ENCODE measurements at places on chromosomes 12 and 14.

GRCh38 chr12:106255493-106255892 lies 7.7 kb upstream of the CKAP4 start:
- DNase-seq: no peak

DNA sequence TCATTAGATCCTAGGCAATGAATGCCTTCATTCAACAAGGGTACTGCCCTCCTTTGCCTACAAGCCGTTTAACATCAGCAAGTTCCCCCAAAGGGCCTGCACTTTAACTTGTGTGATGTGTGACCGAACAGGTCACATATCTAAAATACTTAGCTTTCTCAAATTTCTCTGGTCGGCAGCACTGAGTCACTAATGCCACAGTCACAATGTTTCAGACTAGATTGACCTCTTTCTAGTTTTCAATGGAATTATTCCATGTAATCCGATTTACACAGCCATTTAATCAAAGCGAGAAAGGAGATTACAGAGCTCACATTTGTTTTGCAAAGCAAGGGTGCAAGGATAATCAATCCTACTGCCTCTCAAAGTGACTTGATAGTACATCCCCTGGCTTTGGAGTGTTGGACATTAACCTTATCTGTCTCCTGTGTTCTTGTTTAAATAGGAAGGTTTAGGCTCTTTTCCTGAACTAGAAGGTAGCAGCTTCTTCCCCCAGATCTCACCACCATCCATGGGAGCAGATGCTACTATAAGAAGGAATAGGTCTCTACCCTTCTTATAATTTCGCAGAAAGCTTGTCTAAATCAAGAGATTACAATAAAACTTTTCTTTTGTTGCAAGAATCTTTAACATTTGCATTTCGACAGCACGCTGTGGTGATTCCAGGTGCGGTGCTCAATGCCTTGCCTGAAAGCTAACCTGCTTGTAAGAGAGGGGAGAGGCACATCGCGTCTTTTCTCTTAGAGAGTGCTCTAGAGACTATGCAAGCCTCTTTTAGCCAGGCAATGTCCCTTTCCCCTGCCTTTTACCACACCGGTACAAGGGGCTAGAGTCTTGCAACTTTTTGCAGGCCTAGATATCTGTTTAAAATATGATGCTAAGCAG lies 1.8 kb downstream of the KITLG start:
- no peak for DNase-seq

DNA sequence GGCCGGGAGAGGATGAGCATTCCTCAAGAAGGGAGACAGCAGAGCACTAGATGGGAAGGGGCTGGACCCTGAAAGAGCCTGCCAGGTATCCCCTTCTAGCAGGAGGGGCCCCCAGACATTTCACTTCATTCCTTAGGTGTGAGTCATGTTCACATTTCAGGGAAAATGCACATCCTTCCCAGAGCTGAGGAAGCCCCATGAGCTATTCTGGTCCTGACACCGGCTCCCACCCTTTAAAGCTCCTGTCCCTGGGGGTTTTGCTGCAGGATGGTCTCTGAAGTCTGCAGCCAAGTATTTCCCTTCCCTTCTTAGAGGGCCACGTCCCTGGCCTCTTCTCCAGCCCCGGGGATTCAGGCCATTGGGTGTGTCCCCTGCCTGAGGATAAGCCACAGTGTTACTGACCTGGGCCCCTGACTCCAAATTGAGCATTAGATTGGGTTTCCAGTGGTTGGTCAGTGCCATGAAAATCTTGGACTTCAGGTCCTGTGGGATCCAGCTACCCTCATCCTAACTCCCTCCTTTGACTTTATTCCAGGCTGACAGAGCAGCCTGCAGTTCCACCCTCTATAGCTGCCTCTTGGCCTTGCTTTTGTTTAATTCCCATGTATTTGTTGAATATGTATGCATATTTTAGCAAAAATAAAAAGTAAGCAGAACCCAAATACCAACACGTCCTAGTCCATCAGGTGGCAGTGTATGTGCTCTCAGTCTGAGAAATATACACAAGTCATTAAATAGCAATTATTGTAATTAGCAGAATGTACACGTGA lies 267.1 kb downstream of the CACNA1C start:
- peak; percentile 46 for DNase-seq

DNA sequence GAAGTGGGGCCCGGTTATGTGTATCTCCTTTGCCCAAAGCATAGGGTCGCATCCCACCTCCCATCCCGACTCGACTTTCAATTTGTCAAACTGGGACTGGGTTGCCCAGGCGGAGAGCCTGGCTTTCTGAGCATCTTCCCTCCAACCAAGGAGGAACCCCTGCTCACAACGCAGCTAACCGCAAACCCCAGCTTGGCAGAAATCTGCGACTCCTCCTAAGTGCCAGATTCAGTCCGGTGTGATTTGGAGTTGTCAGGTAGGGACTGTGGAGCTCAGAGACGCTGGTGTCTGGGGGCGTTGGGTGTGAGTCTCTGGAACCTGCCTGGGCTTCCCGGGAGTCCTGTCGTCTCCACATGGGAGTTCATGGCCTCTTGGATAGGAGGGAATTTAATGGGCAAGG lies 1126.7 kb downstream of the AACS start:
- no peak for DNase-seq

DNA sequence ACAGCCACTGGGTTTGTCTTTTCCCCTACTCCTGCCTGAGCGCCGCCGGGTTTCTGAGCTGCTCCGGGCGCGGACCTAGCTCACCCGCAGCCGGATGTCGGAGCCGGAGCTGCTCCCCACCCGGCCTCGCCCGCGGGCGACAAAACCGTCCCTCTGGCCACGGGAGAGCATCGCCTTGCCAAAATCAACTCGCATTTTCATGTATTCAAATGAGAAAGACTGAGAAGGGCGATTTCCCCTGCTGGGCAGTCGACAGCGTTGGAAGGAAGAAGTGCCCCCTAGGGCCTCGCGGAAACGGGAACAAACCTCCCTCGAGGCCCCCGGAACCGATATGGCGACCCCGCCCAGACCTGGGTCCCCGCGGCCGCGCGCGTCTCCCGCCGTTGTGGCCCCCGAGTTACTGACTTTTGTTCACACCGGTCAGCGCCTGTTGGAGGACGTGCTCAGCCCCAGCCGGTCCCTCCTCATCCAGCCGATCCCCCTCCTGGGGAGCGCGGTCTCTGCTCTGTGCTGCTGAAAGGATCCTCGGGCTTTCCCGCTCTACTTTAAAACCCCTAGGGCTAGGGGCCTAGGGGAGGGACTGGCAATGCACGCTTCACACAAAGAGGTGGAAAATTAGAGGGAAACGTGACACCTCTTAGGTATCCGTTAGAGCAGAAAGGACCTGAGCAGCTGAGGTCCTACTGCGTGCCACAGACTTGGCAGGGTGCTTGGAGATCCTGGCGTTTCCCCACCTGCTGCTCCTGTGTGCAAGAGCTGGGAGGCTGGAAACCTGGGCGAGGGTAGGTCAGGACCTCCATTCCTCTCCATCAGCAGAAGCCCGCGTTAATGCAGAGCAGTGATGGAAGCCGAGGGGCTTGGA lies 4.3 kb downstream of the TTC6 start:
- no peak for DNase-seq

DNA sequence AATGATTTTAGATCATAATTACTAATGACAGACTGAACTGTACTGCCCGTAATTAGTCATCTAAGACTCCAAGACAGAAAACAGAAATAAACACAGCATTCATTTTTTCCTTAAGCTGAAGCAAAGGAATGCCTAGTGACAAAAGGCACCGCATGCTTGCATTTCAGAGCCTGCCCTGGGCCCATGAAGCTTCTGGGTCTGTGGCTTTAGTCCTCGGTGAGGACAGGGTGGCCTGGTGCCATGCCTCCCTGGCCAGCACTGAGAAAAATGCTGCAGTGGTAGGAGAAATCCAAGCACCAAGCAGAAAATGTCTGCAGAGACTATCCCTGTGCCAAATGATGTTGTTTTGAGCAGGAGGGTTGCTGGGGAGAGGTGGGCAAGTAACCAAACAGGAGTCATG lies 171.6 kb downstream of the CALM1 start:
- DNase-seq: peak; percentile 13

DNA sequence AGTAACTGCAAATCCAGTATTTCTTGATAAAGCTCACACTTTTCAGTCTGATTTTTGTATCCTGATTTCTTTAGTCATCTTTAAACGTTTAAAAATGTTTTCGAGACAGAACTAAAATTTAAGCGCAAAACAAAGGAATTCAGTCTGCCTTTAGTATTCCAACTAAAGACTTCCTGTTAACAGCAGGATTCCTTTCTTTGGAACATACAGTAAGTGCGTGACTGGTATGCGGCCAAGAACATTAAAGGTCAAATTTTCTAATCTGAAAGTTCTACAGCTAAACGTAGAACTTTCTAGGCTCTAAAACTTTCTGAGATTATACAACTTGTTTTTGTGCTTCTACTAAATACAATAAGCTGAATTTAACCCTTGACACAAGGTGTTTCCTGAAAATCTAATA lies 9.9 kb downstream of the SAV1 start:
- peak; percentile 69 for DNase-seq

GRCh38 chr12:44031472-44032185 lies 195.7 kb downstream of the TMEM117 start:
- no peak for DNase-seq

DNA sequence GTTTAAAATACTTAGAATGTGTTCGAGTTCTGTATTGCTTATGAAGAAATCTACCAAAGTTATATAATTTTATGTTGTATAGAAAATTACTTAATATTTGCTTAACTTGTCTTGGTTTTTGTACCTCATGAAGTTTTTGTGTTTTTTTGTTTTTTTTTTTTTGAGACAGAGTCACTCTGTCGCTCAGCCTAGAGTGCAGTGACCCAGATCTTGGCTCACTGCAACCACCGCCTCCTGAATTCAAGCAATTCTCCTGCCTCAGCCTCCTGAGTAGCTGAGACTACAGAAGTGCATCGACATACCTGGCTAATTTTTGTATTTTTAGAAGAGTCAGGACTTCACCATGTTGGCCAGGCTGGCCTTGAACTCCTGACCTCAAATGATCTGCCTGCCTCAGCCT lies 69.9 kb downstream of the MON2 start:
- no peak for DNase-seq

DNA sequence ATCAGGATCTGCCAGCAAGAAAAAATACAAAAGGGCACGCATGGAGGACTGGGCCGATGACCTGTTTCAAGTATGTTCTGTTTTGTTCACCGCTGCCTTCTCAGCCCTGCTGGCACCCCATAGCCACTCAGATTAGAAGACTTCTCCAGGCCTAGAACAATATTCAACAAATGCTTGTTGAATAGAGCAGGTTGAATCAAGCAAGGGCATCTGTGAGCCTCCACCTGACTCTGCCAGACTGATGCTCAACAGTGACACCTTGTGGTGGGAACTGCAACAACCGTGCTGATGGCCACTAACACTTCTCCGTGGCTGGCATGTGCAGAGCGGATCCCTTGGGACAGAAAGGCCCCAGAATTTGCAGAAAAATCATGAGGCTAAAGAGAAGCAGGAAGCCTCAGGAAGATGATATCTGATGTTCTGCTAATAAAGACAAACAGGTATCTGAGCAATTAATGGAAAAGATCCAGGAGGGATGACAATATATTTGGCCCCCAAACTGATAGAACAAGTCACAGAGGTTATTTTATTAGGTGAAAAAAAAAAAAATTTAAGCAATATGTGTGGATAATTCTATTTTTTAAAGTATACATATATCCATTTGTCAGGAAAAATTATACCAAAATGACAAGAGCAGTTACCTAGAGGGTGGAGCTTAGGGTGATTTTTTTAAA lies 114.3 kb downstream of the KSR2 start:
- peak; percentile 28 for DNase-seq

- peak; percentile 30 for DNase-seq
Observed at GRCh38 chr12:107277855-107278254, 184.5 kb upstream of the CRY1 start.

- no peak for DNase-seq
Observed at GRCh38 chr12:5060958-5061357, 17.3 kb downstream of the KCNA5 start.

DNA sequence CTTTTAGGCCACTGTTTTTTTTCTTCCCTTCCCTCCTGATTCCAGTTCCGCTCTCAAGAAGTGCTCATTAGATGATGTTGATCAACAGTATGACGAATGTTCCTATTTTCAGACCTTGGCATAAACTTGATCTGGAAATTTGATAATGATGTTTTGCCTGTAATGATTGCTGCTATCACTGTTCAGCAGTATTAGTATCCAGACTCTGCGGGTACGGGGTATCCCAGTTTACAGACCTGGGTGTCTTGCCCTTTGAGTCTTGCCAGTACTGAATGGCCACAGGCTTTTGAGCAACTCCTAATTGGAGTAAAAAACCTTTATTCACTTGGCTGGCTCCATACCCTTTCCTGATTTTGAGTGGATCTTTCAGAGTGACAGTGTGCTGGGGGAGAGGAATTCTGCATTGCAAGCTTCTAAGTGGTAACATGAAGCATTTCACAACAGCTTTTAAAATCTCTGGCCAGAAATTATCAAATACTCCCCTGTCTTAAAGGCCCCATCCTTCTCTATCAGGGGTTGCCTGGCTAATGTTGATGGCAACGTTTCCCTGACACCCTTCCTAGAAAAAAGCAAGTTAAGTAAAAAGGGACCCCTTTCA lies 5.9 kb upstream of the ASB8 start:
- no peak for DNase-seq

DNA sequence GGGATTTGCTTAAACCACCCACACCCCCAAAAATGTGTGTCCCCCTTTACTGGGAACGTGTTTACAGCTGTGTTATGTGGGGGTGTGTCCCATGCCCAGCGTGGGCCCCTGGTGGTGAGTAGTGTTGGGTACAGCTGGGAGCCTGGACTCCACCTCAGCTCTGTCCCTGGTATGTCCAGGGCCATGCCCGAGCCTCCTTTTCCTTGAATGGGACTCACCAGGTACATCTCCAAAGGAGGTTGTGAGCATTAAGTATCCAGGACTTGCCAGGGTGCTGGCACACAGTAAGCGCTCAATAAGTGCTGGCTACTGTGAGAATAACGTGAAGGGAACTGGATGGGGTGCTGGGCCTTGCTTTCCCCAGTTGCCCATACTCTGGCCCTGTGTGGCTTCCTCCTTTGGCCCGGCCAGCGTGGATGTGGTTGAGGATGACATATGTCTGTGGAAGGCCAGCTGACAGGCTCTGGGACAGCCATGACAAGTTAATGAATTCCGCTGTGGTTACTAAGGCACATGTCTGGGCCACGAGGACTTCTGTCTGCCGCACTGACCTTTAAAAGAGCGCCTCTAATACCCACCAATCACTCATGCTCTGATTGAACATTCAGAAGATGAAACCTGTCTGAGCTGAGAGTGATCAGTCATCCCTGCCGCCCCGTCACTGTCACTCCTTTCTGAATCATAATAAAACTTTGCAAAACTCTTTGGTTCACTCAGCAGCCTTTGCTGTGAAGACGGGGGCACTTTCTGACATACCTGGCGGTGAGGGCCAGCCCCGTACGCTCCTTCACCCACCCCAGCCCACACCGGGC lies 74.7 kb downstream of the DIO3 start:
- peak; percentile 1 for DNase-seq

- DNase-seq: no peak
Observed at GRCh38 chr12:83408851-83409250, 722.1 kb downstream of the TMTC2 start.

Data from AG10803 (cell line).